ENCODE measurements at places on chromosomes 2 and 18.

- DNase-seq: no peak
Measured at GRCh38 chr18:32707586-32707985, 65.2 kb downstream of the KLHL14 start.

DNA sequence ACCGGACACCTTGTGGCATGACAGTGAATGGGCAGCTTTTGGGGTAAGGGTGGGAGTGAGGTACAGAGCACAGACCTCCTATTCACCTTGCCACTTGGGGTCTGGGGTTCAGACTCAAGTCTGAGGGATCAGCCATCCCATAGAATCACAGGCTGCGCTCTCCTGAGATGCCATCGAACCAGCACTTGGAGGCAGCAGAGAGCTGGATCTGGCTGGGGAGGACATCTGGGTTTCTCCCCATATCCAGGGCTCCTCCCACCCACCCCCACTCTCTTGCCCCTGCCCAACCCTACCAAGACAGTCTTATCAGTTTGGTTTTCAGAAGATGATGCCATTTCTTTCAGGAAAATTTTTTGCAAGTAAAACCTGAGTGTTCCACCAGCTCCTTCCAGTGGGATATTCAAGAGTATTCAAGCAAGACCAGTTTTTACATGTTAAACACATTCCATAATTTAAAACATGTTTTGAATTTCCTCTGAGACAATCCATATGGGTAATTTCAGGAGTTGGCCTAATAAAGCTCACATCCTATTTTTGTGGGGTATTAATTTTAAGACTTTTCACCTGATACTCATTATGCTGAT is 29.2 kb upstream of the TEX44 start:
- DNase-seq: peak; percentile 43

GRCh38 chr2:205827809-205828365 is 145.6 kb downstream of the NRP2 start:
- no peak for DNase-seq

DNA sequence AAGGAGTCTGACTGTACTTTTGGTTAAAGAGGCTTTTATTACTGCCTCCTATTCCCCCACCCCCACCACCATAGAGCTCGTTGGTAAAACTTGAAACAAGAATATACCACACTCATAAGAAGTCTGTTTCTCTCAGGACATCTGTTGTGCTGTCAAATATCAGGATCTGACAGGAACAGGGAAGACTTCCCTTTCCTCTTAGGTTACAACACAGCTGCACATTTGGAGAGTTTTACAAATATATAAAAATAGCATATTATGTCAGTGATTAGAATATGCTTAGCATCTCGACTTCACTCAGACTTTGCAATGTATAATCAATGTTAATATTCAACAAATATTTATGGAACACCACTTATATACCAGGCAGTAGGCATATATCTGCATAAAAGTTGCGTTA is 439.6 kb upstream of the REG3G start:
- no peak for DNase-seq

DNA sequence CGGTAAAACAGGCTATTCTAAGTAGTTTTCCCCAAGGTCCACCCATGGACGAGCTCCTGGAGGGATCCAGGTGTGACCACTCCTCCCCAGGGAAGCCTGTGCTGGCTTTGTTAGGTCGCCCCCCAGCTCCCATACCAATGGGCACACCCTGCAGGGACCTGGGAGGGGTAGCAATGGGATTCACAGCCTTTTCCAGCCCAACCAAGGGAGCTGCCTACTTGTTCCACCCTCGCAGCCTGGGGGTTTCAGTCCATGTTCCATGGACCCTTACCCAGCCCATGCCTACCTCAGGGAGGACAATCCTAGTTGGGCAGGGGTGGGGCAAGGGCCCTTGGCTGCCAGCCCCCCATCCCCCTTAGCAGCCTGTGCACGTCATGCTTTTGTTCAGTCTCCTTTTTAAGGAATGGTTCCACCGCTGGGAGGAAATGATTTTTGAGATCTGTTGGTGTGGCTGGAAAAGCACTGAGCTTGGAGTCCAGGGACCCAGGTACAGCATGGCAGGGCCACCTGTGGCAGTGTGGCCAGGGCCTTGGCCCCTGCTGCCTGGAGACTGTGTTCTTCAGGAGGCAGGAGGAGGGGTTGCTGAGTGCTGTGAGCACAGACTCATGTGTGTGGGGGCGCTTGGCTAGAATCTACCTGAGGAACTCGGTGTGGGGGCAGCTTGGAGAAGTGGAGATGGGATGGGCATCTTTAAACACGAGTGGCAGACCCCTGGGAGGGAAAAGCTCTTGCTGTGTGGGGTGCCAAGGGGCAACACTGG is 166.8 kb downstream of the TWIST2 start:
- no peak for DNase-seq

DNA sequence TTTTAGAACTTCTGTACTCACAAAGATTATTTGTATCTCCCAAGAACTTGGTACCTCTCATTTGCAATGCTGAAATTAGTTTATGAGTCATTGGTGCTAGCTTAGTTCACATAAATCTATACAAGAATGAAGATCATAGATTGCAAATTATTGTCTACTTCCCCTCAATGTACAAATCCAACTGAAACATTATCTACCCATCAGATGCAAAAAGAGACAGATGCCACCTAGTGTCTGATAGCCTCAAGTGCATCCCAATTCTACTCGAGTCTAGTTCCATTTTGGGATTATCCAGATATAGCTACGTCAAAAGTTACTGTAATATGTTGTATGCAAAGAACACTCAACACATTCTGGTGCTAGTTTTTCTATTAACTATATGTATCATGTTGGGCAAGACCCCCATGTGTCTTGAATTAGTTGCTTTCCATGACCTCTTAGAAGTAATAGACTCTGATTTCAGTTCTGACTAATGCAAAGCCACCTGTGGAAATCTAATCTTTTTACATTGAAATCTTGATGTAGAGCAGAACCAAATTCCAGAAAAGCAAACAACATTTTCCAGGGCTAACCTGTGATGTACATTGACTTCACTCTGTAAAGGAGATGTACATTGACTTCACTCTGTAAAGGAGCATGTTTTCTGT is 210.0 kb downstream of the RBM43 start:
- no peak for DNase-seq

- DNase-seq: no peak
Measured at GRCh38 chr2:25684577-25685473, 11.4 kb upstream of the DTNB start.

DNA sequence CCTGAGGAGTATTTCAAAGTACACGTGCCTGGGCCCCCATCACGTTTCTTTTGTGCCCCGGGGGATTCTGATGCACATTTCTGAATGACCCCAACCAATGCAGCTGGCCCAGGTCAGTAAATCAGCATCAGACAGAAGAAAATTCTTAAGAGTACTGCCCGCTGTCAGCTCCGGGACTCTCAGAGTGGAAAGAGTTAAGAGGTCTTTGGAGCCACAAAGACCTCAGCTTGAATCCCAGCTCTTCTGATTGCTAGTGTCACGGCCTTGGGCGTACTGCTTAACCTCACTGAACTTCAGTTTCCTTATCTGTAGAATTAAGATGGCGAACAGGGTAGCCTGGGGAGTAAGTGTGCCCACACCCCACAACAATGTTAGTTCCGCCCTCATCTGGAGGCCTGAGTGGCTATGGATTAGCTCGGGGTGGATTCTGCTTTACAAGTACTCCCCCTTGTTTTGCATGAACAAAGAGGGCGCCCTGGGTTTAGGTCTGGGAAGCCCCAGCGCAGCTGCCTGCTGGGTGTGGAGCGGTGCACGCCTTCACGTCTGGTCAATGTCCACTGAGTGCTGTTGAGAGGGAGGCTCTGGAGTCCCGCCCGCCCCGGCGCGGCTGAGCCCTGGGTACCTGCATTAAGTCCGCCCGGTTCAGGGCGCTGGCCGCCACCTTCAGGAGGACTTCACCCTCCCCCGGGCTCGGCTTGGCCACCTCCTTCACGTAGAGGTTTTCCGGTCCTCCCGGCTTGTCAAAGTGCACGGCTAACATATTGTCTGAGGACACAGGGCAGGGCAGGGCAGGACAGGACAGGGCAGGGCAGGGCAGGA is 858 bp downstream of the TP53I3 start:
- DNase-seq: peak; percentile 66

GRCh38 chr2:235669269-235669831 is 175.5 kb downstream of the AGAP1 start:
- peak; percentile 52 for DNase-seq

DNA sequence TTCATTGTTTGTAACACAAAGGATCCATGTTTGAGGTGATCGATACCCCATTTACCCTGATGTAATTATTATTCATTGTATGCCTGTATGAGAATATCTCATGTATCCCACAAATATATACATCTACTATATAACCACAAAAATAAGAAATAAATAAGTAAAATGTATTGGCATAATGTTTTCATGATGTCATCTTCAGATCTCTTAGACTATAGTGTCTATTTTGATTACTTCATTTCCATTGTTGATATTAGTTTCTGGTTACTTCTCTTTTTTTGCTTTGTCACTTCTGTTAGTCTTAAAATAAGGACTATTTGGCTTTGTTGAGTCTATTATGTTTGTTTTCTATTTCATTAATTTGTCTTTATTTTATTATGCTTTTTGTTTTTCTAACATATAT is 109.7 kb downstream of the SLC39A10 start:
- DNase-seq: no peak

DNA sequence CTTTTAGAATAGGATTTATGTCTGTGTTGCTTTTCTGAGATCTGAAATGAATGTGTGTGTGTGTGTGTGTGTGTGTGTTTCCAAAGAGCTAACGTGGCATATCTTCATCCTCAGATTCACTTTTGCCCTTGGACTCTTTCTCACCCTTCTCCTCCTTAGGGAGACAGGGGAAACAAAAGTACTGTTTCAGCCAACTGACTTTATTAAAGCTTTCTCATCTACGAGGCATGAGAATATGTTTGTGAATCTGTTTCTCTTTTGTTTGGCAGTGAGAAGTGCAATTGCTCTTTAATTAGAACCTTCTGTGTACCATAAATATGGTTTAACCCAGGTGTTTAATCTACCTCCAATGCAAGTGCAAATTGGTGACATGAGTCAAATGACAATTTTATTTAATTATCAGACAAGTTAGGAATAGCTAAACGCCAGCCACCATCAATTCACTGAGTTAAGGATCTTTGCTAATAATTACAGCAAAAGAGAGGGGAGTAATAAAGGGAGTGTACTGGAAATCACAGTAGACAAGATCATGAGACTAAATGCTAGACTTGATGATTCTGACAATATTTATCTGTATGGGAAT is 186.4 kb upstream of the COL3A1 start:
- peak; percentile 70 for DNase-seq

DNA sequence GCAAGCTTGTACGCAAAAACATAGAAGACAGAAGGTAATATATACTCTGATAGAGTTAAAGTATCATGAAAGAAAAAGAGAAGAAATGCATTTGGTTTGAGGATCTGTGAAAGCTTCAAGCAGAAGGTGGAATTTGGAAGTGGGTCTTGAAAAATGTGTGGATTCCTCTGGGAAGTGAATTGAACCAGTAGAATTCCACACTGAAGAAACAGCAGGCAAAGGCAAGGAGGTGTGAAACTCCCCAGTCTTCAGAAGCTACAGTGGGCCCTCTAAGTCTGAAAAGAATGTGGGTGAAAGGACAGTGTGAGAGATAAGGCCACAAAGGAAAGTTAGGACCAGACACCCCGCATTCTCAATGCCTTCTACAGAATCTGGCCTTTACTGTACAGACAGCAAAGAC is 25.6 kb downstream of the COBLL1 start:
- DNase-seq: no peak

GRCh38 chr2:2466534-2466933 is 135.5 kb upstream of the MYT1L start:
- DNase-seq: no peak

GRCh38 chr18:63619661-63620060 is 24.4 kb downstream of the SERPINB4 start:
- no peak for DNase-seq

- no peak for DNase-seq
Measured at GRCh38 chr18:23910032-23910431, 104.5 kb upstream of the TTC39C start.

DNA sequence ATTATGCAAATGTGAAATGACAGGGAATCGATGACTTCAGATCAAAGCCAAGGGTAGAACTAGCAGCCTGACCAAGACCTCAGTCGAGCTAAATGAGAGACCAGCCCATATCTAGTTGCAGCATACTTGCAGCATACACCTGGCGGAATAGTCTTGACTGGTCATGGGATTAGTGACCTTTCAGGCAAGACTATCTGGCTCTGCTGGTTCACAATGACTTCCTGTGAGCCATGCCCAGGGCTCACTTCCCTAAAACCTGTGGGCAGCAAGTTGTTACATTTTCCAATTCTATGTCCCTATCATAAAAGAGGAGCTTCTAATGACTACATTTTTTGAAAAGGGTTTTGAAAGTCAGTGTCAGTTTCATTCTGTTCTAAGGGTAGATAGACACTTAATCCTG is 1624.9 kb upstream of the CELF4 start:
- no peak for DNase-seq

GRCh38 chr18:5541644-5542043 is 2.2 kb downstream of the EPB41L3 start:
- DNase-seq: no peak

DNA sequence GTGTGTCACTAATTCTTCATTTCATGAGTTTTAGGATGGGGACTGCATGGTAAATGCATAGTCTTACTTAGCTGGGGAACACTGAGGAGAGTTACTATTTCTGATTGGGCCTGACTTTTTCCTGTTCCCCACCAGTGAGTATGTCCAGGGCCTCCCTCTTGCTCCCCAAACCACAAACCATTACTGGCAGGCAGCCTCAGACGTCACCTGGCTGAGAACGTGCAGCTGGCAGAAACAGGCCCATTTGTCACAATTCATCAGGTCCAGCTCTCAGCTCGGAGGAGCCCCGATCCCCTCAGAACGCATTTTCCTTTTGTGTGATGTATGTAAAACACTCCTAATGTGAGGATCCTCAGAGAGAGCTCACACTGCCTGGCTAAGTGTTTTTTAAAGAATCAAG is 71.7 kb upstream of the SIX3 start:
- DNase-seq: no peak

- DNase-seq: no peak
Measured at GRCh38 chr2:205564346-205565141, 117.8 kb upstream of the NRP2 start.

DNA sequence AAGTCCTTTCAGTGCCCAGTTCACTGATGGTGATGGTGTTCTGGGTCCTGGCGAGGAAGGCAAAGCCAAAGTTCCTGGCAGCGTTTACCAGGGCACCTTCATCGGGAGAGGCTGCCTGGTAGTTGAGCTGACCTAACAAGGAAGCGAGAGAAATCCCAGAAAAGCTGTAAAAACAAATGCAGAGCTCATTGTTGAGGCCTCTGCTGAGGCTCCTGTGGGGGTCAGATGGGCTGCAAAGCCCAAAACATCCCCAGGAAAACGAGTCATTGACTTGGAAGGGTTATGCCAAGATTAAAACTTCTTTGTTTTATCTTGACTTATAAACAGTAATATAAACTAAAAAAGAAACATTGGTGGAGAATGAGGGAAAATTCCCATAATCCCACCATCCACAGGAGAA is 53.3 kb upstream of the NARS1 start:
- DNase-seq: no peak

Measured in stromal cell of bone marrow (primary cell).